CD4-positive, CD25-positive, alpha-beta regulatory T cell (primary cell): ENCODE measurements at places on chromosomes 7 and 10. TPM values are rescaled to one million over a fixed set of nuclear protein-coding genes. Genes with fewer than 3 reads are reported as not detected.
A peak's percentile ranks its signal among the peaks of the same experiment; 100 is the strongest.

Gene NAT16
- total RNA-seq, result not detected

- H3K4me1 ChIP-seq, result peaks cover 41% of the 10 kb centered on the region
- peaks cover 6% of the 10 kb centered on the region for H3K36me3 ChIP-seq
- no peaks in the 10 kb centered on the region for H3K27me3 ChIP-seq
- H3K27ac ChIP-seq, result no peak overlapping the region
Observed at GRCh38 chr10:102247734-102248133, 2.4 kb downstream of the GBF1 start.

DNA sequence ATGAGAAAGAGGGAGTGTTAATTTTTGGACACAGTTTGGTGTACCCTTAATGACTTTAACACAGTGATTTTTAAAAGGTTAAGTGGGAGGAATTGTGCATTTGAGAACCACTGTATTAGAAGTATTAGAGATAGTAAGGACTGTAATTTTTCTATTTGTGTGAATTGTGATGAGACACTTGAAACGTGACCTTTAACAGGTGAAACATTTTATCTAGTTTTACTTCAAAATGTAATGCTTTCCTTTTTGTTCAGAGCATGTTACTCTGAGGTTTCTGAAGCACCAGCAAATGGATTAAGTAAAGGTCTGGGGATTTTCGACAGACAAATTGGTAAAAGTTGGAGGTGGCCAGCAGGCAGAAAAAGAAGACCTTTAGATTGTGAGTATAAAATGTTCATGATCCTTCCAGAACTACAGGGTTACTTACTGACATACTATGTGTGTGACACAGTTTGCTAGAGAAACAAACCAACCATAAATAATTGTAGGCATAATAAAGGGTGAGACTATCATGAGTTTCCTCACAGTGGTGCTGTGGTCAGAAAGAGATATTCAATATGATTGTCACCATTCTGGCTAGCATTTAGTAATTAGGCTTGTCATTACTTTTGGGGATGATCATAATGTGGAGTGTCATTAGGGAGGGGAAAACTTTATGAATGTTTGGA lies 26.1 kb downstream of the LCOR start:
- no peak overlapping the region for H3K4me3 ChIP-seq
- peaks cover 4% of the 10 kb centered on the region for H3K4me1 ChIP-seq
- H3K27ac ChIP-seq, result no peak overlapping the region
- no peak for DNase-seq
- no peaks in the 10 kb centered on the region for H3K27me3 ChIP-seq

- no peaks in the 10 kb centered on the region for H3K36me3 ChIP-seq
- DNase-seq, result no peak
- no peaks in the 10 kb centered on the region for H3K27me3 ChIP-seq
- no peaks in the 10 kb centered on the region for H3K4me1 ChIP-seq
Observed at GRCh38 chr7:76196786-76197185, 4.9 kb upstream of the SRRM3 start.

DNA sequence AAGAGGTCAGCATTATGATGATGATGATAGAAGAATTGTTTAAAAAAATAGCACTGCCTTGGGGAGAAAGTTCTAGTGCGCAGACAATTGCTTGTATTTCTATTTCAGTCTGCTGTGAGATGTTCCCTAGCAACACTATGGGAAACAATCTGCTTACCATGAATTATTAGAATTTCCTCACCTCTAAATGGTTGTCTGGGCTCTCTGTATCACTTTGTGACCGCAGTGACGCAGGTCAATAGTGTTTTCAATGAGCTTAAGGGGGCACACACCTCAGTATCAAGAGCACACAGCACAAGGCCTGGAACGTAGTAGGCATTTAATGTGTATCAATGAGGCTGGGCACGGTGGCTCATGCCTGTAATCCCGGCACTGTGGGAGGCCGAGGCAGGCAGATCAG lies 98.9 kb upstream of the TARP start:
- peaks cover 29% of the 10 kb centered on the region for H3K4me1 ChIP-seq
- H3K27me3 ChIP-seq, result no peaks in the 10 kb centered on the region
- no peak overlapping the region for H3K4me3 ChIP-seq
- DNase-seq, result no peak

DNA sequence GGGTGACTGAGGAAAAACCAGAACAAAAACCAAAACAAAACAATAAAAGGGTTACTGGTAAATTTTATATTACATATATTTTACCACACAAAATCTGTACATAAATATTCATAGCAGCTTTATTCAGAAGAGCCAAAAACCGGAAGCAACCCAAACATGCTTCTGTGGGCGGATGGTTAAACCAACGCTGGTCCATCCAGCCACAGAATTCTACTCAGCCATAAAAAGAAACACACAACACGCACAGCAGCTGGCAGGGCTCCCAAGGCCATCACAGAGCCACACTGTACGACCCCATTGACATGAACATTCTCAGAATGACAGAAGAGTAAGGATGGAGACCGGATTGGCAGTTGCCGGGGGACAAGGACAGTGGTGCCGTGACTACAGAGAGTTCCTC lies 83.6 kb downstream of the PROSER2 start:
- H3K27me3 ChIP-seq, result no peaks in the 10 kb centered on the region
- DNase-seq, result no peak
- no peak overlapping the region for H3K4me3 ChIP-seq

GRCh38 chr7:47371733-47372368 lies 210.1 kb downstream of the TNS3 start:
- DNase-seq, result no peak
- H3K27ac ChIP-seq, result no peak overlapping the region
- no peaks in the 10 kb centered on the region for H3K4me1 ChIP-seq
- no peak overlapping the region for H3K4me3 ChIP-seq
- H3K27me3 ChIP-seq, result no peaks in the 10 kb centered on the region
- no peaks in the 10 kb centered on the region for H3K36me3 ChIP-seq

DNA sequence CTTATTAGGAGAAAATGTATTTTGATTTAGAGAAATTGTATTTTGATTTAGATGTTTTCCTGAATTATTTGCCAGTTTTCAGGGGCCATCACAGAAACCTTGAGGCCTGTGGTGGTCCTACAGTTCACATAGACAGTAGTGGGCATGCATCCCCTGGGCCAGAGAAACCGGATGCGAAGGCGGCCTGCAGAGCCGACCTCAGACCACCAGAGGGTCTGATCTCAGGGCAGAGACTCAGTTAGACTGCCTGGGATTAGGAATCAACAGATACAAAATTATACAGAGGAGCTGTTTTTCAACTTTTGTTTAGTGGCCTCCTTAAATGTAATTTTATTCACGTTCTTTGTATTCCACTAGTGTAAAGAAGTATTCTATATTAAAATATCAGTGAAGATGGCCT lies 158.4 kb downstream of the PAXIP1 start:
- no peaks in the 10 kb centered on the region for H3K4me1 ChIP-seq
- no peak overlapping the region for H3K4me3 ChIP-seq
- no peaks in the 10 kb centered on the region for H3K36me3 ChIP-seq
- H3K27me3 ChIP-seq, result no peaks in the 10 kb centered on the region
- H3K27ac ChIP-seq, result no peak overlapping the region

- H3K36me3 ChIP-seq, result no peaks in the 10 kb centered on the region
- DNase-seq, result no peak
- H3K4me1 ChIP-seq, result no peaks in the 10 kb centered on the region
- no peak overlapping the region for H3K4me3 ChIP-seq
Observed at GRCh38 chr10:2077231-2077630, 339.9 kb upstream of the ADARB2 start.

DNA sequence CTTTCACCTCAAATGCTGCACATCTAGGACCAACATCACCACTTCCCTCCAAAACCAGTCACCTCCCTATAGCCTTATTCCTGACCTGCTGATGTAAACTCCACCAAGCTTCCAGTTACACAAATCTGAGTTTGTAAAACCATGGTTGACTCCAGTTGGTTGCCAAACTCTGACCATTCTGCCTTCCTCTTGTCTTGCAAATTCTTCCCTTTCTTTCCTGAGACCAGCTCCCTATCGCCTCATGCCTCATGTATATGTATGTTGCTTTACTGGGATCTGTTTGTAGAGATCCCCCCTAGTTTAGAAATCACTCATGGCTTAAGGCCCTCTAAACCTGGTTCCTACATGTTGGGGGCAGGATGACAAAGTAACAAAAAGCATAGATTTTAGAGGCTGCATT lies 31.3 kb downstream of the PAX2 start:
- no peaks in the 10 kb centered on the region for H3K4me1 ChIP-seq
- H3K27ac ChIP-seq, result no peak overlapping the region
- no peak overlapping the region for H3K4me3 ChIP-seq

GRCh38 chr7:157514306-157514705 lies 177.5 kb downstream of the DNAJB6 start:
- no peak overlapping the region for H3K4me3 ChIP-seq
- H3K27me3 ChIP-seq, result no peaks in the 10 kb centered on the region
- H3K27ac ChIP-seq, result no peak overlapping the region
- H3K4me1 ChIP-seq, result no peaks in the 10 kb centered on the region
- H3K36me3 ChIP-seq, result no peaks in the 10 kb centered on the region

Gene LBX1
- not detected for total RNA-seq

DNA sequence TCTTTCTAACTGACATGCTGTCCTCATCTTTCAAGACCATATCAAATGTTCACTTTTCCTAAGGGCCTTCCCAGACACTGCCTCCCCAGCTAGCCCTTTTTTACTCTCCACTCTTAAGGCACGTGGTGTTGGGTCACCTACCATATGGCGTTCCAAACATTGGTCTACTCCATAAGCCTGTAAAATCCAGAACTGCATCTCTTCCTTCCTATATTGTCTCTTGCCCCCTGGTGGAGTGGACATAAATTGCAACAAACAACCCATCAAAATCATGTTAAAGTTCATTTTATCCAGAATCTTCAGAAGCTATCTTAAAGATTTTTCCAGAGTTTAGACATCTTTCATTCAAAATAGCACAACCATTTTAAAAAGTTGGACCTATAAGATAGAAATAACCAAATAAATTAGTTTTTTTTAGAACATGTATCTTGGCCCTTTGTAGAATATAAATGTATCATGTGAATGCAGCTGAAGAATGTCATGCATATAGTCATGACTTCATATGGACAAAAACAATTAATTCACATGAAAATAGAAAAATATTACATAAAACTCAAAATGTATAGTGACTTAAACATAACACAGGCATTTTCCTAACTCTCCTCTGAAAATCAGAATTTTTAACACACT lies 180.6 kb upstream of the CHRM2 start:
- no peak overlapping the region for H3K27ac ChIP-seq
- no peak for DNase-seq
- H3K36me3 ChIP-seq, result no peaks in the 10 kb centered on the region
- H3K4me1 ChIP-seq, result no peaks in the 10 kb centered on the region
- no peaks in the 10 kb centered on the region for H3K27me3 ChIP-seq
- H3K4me3 ChIP-seq, result no peak overlapping the region

GRCh38 chr10:103562383-103562782 lies 68.9 kb downstream of the NEURL1 start:
- no peak for DNase-seq
- no peaks in the 10 kb centered on the region for H3K27me3 ChIP-seq
- H3K36me3 ChIP-seq, result no peaks in the 10 kb centered on the region
- no peak overlapping the region for H3K27ac ChIP-seq
- H3K4me1 ChIP-seq, result no peaks in the 10 kb centered on the region

DNA sequence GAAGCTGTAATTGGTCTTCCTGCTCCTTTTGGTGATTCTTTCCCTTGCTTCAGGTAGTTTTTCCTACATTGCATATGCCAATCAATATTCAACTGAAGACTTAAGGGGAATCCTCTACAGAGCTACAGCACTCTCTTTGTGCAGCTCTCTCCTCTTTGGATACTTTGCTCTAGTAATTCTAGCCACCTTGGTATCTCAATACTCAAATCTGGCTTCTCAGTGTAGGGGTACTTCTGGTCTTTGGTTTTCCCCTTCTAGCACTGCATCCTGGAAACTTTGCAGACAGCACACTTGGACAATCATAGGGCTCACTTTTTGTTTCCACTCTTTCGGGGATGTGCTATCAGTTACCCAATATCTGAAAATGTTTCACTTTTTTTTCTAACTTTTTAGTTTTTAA lies 9.9 kb downstream of the PHTF2 start:
- DNase-seq, result no peak
- no peak overlapping the region for H3K27ac ChIP-seq
- H3K4me3 ChIP-seq, result no peak overlapping the region
- no peaks in the 10 kb centered on the region for H3K27me3 ChIP-seq
- peaks cover 21% of the 10 kb centered on the region for H3K4me1 ChIP-seq

GRCh38 chr7:64174328-64174727 lies 32.7 kb upstream of the ZNF735 start:
- no peaks in the 10 kb centered on the region for H3K27me3 ChIP-seq
- no peaks in the 10 kb centered on the region for H3K4me1 ChIP-seq
- H3K36me3 ChIP-seq, result no peaks in the 10 kb centered on the region

DNA sequence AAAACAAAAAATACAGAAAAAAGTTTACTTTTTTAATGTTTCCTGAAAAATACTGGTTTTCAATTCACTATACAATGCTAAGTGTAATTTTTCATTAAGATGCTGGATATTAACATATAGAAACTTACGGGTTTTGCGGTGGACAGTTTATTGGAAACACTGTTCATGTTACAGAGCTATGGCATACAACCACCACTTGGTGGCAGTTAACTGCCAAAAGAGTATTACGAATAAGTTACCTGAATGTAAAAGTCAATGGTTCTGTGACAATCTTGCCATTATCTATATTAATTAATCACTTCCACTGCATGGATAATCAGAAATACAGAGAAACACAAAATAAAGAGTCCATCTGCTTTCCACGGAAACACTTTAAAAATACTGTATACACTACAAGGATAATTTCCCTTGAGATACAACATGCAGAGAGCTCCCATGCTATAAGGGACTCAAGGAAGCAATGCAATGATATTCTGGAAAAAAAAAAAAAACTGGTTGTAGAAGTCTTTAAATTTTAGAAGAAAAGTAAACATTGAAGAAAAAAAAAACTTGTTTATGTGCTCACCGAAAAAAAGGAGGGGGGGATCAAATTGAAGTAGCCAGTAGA lies 97.0 kb downstream of the TPK1 start:
- DNase-seq, result no peak
- H3K4me3 ChIP-seq, result no peak overlapping the region

- no peaks in the 10 kb centered on the region for H3K36me3 ChIP-seq
- H3K27me3 ChIP-seq, result no peaks in the 10 kb centered on the region
- no peak overlapping the region for H3K27ac ChIP-seq
- no peak for DNase-seq
Observed at GRCh38 chr10:131579251-131580071, 267.9 kb upstream of the TCERG1L start.

- H3K36me3 ChIP-seq, result no peaks in the 10 kb centered on the region
- DNase-seq, result no peak
- peak overlapping the region; percentile 86 for H3K4me3 ChIP-seq
- H3K27me3 ChIP-seq, result no peaks in the 10 kb centered on the region
- H3K27ac ChIP-seq, result peak overlapping the region; percentile 71
Observed at GRCh38 chr7:7920056-7920455, 48.5 kb upstream of the GLCCI1 start.

GRCh38 chr10:30447125-30447799 lies 13.3 kb downstream of the MAP3K8 start:
- no peak overlapping the region for H3K4me3 ChIP-seq
- no peak for DNase-seq
- H3K27me3 ChIP-seq, result no peaks in the 10 kb centered on the region
- no peaks in the 10 kb centered on the region for H3K4me1 ChIP-seq
- H3K27ac ChIP-seq, result no peak overlapping the region

Gene ADRA2A
- total RNA-seq, result 0.22 TPM

Gene ITPRID1
- not detected for total RNA-seq
